Stimulated activated CD4-positive, alpha-beta T cell treated with anti-CD3 and anti-CD28 coated beads, Interleukin-4, amount 100 ng/mL, for 24 hours (primary cell): ENCODE measurements at places on chromosomes 5 and 9.

- DNase-seq = no peak
Observed at GRCh38 chr9:91162311-91162710, 199.4 kb downstream of the AUH start.

DNA sequence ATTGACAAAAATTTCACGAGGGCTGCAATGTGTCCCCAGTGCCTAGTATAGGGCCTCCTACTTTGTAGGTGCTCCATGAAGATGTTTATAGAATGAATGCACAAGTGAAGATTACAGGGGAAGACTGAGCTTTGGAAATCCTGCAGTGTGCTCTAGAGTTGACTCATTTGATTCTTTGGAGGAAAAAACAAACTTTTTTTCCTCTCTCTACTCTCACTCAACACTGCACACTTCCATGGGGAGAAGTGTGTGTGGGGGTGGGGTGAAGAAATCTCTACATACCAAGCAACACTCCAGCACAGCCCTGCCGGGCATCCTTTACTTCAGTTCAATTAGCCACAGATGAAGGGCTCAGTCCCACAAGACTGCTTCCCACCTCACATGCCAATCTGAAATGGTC, 49.4 kb upstream of the KLF9 start:
- DNase-seq = no peak

DNA sequence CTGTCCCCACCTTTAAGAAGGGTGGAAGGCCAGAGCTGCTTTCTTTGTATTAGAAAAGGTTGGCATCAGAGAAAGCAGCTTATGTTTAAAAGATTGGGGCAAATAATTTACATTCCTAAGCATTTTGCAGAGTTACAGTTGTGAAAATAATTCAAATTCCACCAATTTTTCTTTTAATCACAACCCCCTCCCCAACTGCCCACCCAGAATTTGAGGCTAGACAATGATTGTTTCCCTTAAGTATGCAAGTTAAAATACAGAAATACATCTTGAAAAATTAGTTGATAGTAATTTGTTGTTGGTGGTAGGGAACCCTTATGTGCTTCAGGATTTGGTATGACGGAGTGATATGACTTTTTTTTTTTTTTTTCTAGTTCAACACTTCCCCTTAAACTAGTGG, 133.0 kb downstream of the ZSWIM6 start:
- DNase-seq = no peak

DNA sequence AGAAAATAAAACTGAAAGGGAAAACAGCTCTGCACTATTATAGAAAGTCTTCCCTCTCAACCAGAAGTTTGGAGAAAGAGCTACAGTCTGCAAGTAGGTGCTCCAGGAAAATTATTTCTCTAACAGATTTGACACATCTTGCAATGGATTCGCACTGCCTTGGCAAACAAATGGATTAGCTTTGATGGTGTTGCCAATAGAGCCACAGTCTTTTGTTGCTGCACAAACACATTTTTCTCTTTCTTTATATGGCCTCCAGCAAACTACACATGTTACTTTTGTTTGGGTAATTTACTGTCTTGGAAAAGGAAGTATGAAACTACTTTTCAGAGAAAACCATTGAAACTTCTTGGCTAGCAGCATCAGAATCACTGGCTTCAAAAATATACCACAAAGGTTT, 523.1 kb downstream of the EFNA5 start:
- no peak for DNase-seq

- DNase-seq = no peak
Observed at GRCh38 chr9:134724912-134725604, 83.5 kb downstream of the COL5A1 start.

DNA sequence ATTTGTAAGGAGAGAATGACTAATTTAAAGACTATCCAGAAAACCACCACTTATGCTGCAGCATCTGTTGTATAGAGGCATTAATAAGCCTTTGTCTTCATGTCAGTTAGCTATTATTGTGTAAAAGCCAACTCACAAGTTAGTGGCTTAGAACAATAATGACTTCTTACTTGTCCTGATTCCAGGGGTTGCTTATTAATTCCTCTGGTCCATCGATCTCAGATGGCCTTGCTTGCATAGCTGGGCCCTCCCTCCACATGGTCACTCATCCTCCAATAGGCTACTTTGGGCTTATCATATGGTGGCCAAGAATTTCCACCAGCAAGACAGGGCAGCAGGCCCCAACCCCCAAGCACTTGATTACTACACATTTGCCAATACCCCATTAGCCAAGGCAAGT, 44.5 kb upstream of the STK32A start:
- no peak for DNase-seq

- no peak for DNase-seq
Observed at GRCh38 chr9:129183495-129184218, 5.6 kb upstream of the IER5L start.

GRCh38 chr9:129073404-129073803, 7.5 kb upstream of the DOLPP1 start:
- DNase-seq = no peak

DNA sequence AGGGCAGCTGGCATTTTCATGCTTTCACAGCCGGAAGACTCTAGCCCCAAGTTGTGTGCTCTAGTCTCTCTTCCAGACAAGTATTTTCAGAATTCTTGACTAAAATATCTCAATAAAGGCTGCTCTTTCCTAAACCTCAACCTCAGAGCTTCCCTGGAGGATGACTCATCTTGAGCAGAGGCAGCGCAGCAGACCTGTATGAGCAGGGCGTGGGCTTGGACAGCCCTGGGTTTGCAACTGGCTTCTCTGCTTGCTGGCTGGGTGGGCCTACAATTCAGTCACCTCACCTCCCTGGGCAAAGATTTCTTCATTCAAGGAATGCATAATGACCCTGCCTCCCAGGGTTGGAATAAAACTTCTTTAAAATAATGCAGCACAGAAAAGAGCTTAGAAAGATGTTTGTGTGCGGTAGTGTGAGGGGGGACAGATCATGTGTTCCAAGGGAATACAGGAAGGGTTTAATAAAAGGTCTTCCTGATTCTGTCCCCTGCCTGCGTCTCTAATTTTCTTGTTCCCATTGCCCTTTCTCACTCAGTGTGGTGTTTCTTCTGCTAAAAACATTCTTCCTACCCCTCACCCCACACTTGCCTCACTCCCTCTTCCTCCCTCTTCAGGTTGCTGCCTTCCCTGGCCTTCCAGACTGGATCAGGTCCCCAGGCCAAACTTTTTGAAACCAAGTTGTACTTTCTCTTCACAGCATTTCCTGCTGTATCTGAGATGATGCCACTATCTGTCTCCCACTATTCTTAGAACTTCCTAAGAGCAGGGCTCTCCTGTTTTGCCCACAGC, 39.4 kb upstream of the MAP1B start:
- DNase-seq = no peak
